Activated CD8-positive, alpha-beta T cell treated with anti-CD3 and anti-CD28 coated beads, Interleukin-2, amount 10 ng/mL, durations not matched to agents 7 days and 5 days (primary cell): ENCODE measurements at places on chromosomes 6 and 20.

DNA sequence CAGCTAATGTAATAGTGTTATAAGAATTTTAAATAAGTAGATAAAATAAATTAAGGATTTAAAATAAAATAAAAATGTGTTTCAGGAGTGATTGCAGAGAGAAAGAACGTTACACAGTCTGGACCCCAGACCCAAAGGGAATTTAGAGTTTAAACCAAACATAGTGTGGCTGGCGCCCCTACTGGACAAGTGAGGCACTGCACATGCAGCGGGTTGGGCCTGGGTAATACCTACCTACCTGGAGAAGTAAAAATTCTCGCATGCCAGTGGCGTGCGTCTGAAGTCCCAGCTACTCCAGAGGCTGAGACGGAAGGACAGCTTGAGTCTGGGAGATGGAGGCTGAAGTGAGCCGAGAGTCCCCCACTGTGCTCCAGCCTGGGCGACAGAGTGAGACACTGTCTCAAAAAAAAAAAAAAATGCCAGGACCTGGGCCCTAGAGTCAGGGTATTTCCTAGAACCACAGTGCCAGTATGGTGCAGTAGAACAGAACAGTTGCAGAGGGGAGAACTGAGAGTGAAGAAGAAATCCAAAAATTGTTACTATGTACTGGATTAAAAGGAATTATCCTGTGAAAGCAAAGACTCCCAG lies 71.4 kb upstream of the TCF21 start:
- DNase-seq, result peak; percentile 50

DNA sequence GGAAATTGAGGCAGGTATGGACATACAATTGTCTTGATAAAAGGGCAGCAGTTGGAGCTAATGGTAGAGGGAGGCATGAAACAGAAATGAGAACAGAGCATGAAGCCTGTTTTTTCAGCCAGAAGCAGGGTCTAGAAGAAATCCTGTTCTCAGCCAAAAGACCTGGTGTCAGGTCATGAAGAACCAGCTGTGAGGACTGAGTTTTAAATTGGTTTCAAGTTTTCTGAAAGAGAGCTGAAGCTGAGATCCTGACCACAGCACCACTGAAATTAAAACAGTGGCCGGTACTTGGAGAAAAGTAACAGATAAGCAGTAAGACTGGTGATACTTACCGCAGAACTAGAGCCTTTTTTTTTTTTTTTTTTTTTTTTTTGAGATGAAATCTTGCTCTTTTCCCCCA lies 283.8 kb upstream of the BMP2 start:
- DNase-seq, result no peak

DNA sequence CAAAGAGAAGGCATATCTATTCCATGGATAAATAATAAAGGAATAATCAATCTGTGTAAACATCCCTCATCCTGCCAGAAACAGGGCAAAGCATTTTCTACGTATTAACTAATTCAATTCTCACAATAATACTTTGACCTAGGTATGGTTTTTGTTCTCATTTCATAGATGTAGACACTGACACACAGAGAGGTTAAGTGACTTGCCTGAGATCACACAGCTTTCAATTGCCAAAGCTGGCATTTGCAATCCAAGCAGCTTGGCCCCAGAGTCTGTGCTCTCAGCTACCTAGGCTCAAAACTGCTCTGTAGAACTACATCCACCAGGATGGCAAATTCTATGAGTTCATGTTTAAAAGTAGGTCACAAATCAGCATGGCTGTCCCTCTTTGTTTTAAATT lies 124.9 kb downstream of the BMP7 start:
- DNase-seq, result no peak

GRCh38 chr20:56160956-56161355 lies 87.6 kb upstream of the MC3R start:
- no peak for DNase-seq
